ENCODE measurements at places on chromosomes 3 and 15. TPM values are rescaled to one million over a fixed set of nuclear protein-coding genes. Genes with fewer than 3 reads are reported as not detected.

DNA sequence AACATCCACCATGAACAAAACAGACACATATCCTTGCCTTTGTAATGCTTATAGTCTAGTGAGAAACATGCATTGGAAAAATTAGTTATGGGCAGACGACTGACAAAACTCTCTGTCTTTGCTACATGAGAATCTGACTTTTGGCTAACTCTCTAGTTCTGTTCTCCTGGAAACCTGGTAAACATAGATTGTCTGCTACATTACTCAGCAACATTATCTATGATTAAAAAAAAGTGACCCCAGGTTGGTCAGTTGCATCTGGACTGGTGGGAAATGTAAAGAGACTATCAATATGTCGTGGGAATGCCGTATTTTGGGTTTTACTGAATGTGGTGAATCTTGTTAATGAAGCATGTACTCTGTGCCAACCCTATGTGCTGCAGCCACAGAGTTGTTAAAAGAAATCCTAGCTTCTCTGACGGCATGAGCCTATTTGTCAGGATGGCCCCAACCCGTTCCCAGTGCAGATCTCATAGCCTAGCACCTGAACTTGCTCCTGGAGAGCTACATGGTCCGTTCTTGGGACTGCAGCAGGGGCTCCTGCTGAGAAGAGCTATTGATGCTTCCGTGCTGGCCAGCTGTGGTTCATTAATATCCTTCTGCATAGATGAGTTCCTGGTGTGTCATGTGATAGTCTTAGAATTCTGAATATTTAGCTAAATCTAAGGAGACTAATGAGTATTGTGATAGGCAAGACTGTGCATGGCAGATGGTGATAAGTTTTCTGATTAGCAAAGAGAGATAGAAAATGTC lies 311.7 kb upstream of the ZNF717 start:
- no peak for DNase-seq

- DNase-seq, result no peak
These were observed 8.3 kb downstream of the TRIM42 start for GRCh38 chr3:140686128-140686527.

DNA sequence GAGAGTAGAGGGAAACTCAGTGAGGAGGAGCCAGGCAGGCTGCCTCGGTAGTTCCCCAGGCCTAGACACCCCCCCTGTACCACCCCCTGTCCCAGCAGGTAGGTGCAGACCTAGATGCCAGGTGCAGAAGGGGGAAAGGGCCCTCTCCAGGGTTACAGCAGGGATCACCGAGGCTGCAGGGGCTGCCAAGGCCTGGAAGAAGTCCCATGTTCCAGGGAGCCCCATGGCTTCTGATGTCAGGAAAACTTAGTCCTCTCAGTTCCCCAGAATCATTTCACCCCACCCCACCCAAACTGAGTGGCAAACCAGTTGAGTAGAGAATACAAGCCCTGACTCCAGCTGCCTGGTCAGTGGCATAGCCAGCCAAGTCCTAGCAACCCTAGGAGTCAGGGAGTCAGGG lies 7.4 kb upstream of the SEMA3B start:
- no peak for DNase-seq

- no peak for DNase-seq
These were observed 291.2 kb downstream of the FAM43A start for GRCh38 chr3:194976874-194977273.

DNA sequence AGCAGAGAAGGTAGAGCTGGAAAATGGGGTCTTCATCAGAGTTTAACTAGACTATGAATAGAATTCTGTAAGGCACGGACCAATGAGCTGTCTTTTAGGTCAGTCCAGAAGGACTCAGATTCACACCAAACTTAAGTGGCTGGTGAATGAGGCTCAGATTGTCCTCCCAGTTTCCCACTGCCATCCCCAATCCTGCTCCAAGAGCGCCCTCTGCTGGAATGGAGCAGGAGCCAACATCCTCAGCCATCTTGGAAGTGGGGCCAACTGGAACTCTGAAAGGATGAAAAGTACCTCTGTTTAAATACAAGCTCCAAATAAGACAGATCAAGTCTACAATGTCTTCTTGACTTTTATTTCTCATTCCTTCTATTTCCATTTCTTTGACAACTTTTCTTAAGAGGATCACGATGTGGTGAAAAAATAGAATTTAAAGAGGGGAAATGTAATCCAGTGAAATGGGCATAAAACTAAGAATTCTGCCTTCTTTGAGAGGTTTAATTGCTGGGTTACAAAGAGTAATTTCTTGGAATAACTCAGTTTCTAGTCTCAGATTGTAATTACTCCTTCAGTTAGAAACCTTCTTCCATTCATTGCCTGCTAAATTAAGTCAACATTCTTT lies 217.1 kb upstream of the TPRG1 start:
- peak; percentile 94 for DNase-seq

DNA sequence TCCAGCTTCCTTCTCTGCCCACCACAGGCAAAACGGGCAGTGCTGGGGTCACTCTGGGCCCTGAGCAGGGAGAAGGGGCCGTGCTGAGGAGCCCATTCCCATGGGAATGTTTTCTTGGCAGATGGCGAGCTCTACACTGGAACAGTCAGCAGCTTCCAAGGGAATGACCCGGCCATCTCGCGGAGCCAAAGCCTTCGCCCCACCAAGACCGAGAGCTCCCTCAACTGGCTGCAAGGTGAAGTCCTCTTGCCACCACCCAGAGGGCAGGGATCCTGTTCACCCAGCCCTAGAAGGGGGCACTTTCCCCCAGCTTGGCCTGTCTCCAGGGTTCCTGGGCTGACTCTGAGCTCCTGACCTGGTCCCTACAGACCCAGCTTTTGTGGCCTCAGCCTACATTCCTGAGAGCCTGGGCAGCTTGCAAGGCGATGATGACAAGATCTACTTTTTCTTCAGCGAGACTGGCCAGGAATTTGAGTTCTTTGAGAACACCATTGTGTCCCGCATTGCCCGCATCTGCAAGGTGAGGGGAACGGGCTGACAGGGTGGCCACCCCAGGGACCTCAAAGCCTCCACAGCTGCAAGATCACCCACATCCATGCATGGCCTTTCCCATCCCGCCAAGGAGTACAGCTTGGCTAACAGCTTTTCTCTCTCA lies 12.4 kb downstream of the CIB1 start:
- DNase-seq, result peak; percentile 81

DNA sequence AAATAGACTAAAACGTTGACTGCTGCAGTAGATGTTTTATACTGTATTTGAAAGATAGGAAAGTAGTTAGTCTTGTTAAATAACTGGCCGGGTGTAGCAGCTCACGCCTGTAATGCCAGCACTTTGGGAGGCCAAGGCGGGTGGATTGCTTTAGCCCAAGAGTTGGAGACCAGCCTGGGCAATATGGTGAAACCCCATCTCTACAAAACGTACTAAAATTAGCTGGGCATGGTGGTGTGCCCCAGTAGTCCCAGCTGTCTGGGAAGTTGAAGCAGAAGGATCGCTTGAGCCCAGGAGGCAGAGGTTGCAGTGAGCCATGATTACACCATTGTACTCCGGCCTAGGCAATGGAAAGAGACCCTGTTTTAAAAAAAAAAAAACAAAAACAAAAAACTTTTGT lies 60.5 kb upstream of the ULK4 start:
- DNase-seq, result no peak

- DNase-seq, result no peak
These were observed 63.2 kb upstream of the MAGI1 start for GRCh38 chr3:66101901-66102300.

DNA sequence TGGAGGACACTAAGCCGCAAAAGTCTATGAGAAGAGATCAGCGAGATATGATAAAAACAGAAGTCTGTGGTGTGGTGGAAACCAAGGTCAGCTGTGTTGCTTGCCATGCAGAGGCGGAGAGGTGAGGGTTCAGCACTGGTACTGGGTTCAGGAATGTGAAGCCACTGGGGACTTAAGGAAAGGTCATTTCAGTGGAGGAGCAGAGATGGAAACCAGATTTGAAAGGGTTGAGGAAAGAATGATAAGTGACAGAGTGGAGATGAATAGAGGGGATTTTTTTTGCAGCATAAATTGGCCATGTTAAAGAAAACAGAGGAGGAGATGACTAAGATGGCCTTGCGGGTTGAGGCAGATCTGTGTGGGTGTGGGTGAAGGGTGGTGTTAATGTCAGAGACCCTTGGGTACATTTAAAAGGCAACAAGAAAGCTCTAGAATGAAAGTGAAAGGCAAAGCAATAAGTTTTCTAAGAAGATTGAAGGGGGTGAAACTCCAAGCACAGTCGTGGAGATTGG lies 265.5 kb downstream of the ADAMTSL3 start:
- no peak for DNase-seq

DNA sequence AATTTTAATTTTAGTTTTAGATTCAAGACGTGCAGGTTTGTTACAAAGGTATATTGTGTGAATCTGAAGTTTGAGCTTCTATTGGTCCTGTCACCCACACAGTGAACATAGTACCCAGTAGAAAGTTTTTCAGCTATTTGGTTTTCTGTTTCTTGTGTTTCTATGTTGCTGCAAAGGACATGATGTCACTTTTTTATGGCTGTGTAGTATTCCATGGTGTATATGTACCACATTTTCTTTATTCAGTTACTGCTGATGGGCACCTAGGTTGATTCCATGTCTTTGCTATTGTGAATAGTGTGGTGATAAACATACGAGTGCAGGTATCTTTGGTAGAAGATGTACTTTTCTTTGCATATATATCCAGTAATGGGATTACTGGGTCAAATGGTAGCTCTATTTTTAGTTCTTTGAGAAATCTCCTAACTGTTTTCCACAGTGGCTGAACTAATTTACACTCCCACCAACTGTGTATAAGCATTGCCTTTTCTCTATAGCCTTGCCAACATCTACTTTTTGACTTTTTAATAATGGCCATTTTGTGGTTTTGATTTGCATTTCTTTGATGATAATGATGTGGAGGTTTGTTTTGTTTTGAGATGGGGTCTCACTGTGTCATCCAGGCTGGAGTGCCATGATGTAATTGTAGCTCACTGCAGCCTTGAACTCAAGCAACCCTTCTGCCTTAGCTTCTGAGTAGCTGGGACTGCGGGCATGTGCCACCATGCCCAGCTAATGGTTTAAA lies 43.9 kb downstream of the LIMD1 start:
- no peak for DNase-seq

DNA sequence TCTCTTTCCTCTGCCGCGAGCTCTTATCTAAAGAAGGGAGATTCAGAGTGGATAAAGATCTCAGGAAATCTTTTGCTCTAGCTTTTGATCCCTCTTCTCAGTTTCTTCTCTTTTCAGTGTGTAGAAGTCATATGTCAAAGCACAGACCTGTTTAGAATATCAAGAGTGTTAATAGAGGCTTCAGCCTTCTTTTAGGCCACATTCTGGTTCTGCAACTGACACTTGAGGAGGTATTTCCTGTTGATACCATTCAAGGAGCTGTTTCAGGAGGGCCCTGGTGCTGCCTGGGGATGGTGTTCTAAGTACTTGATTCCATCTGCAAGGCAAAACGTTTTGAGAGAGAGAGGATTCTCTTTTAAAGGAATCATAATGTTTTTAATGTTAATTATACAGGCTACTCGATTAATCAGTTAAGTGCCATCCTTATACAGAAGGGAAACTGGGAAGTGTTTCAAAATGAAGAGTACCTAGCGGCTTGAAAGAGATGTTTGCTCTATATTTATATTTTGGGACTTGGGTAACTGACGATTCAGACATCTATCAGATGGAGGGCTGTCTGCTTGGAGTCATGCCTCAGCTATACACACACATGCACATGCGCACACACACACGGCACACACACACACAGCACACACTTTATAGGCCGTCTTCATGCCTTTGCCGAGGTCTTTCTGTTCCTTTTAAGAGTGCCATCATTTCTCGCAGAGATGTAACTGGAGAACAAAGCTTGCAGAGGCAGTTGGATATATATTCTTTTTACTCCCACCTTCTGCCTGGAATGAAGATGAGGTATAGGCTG lies 313.9 kb downstream of the PTPRG start:
- no peak for DNase-seq

DNA sequence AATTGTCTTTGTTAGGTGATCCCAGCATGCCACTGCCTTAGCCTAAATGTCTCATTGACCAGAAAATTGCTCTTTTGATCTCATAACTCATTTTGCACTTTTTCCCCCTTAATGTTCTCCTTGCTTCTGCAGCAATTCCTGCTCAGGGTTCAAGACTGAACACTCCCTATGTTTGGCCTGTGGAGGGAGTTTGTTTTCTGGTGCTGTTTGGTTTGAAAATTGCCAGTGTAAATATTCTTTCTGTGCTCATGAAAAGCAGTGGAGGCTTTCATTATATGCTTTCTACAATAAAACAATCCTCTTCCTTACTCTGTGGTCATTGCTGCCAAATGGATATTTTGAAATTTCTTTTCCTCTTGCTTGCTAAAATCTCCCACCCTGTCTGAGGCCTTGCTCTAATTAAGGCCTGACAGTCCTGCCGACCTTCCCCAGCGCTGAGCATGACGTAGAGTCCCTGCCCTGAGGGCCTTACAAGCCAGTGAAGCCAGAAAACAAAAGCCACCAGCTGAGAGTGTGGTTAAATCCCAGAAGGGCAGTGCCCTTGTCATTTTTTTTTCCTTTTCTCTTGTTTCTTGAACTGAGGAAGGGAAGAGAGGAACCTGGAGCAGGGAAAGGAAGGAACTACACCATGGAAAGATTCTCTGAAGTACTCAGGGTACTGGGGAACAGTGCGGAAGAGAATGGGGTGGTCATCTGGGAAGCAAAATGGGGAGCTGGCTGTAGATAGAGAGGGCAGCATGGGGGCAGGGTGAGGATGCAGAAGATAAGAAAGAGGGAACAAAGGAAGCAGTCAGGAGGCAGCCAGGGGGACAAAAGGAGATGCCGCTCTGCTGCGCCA lies 24.8 kb downstream of the ZBTB38 start:
- no peak for DNase-seq

DNA sequence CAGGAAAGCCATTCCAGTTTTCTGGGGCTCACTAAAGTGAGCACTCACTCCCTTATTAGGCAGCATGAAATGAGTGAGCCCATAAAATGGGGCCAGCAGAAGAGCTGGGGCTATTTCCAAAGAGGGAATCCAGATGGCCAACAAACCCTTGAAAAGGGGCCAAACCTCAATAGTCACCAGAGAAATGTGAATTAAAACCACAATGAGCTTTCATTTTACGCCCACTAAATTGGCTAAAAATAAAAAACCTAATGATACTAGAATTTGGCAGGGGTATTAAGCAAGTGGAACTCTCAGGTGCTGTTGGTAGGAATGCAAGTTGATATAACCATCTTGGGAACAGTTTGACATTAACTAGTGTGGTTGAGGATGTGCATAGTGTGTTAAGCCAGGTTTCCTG lies 42.1 kb upstream of the RAF1 start:
- DNase-seq, result no peak

GRCh38 chr3:373193-373779 lies 176.7 kb downstream of the CHL1 start:
- DNase-seq, result no peak

GRCh38 chr15:32739522-32740063 lies 21.8 kb downstream of the GREM1 start:
- DNase-seq, result no peak

Gene MKRN3
- 3.3 TPM for total RNA-seq

Gene LDHAL6B
- not detected for total RNA-seq

Gene MB21D2
- total RNA-seq, result 0.87 TPM

Gene RTF1
- total RNA-seq, result 46.9 TPM

Gene ZCWPW2
- 1.7 TPM for total RNA-seq

Gene CDHR4
- not detected for total RNA-seq

Gene UNC13C
- total RNA-seq, result 6.4 TPM
